Stimulated activated CD8-positive, alpha-beta memory T cell treated with anti-CD3 and anti-CD28 coated beads, Interleukin-7, amount 100 ng/mL, for 1 hour (primary cell): ENCODE measurements at places on chromosomes 16 and 17.

GRCh38 chr16:28873543-28874201 lies 4.6 kb upstream of the ATP2A1 start:
- peak; percentile 23 for DNase-seq

DNA sequence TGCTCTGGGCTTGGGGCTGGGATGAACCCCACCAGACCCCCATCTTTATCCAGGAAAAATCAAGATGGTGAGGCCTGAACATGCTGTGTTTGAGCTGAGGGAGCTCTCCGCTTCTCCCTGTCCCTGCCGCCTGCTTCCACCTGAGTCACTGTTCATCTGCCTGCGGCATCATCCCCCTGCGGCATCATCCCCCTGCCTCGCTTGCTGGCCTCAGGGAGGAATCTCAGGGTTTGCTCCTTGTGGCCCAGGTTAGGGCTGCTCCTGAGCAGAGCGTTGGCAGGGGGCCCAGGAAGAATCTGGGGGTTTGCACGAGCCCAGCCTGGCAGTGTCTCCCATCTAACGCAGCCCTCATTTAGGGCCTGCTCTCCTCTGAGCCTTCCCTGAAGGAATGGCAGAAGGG lies 11.4 kb upstream of the RAP1GAP2 start:
- DNase-seq = no peak

GRCh38 chr16:53829186-53829747 lies 125.3 kb downstream of the FTO start:
- no peak for DNase-seq

- DNase-seq = no peak
Measured at GRCh38 chr17:65226227-65226626, 89.1 kb downstream of the RGS9 start.

DNA sequence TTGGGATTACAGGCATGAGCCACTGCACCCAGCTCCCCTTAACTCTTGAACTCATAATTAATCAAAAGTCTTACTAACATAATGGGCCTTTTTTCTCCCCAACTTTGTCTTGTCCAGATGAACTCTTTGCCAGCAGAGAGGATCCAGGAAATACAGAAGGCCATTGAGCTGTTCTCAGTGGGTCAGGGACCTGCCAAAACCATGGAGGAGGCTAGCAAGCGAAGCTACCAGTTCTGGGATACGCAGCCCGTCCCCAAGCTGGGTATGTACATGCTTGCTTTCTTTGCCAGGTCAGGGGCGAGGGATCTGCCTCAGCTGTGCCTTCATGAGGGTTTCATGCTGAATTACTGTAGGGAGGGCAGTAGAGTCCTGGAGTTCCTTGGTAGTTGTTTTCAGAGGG lies 25.3 kb downstream of the NMT1 start:
- no peak for DNase-seq

DNA sequence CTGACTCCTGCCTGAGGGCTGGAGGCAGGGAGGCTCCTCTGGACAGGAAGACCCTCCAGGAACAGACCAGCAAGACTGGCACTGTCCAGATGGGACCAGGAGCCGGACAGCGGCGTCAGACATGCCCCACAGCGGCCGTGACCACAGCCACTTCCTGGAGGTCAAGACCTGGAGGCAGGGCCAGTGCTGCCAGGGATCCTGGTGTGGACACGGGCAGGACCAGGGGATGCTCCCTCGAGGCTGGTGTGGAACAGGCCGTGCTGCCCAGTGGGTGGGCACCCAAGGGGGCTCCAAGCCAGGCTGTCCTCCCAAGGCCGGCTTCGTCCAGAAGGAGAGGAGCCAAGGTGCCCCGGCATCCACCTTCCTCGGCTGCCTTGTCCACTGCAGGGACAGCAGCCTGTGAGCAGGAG lies 4.5 kb upstream of the CCDC57 start:
- DNase-seq = no peak

GRCh38 chr17:70780031-70780430 lies 610.7 kb downstream of the KCNJ2 start:
- DNase-seq = no peak

GRCh38 chr17:77258638-77259037 lies 117.9 kb downstream of the SEC14L1 start:
- no peak for DNase-seq

DNA sequence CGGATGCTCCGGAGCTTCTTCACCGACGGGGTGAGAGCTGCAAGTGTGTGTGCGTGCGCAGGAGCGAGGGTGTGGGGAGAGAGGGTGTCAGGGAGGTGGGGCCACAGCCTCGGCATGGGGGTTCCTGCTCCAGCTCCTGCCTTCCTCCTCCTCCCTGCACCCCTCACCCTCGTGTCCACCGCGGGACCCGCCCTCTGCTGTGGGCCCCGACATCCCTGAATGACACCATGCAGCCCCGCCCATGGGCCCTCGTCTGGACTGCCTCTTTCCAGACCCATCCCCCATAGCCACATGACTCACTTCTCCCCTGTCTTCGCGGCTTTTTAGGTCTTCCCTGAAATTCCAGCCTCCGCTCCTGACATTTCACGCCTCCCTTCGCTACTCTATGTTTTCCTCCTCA lies 41.6 kb downstream of the ARHGAP23 start:
- DNase-seq = no peak

DNA sequence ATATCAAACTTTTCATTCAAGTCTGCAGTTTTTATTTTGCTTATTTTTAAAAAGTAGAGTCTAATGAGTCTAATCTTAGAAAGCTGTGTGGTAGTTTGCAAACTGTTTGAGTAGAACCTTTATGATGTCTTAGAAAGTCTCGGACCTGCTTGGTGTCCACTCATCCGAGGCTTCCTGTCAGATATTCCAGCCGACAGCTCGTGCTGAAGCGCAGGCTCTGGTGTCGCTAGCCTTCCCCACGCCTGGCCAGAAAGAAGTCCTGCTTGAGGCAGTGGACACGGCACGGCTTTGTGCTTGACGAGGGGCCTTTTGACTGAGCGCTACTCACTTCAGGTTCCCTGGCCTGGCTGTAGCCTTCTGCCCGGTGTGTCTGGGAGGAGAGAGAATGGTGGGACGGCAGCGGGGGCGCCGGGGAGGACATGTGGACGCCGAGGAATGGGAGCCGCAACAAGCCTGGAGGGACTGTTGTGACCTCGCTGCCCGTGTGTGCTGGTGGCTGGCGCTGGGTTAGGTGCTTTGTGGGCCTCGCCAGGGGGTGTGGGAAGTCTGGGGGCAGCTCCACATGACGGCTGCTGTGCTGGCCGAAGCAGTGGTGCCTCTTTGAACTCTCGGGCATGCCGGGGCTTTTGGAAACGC lies 33.5 kb downstream of the BANP start:
- DNase-seq = no peak

DNA sequence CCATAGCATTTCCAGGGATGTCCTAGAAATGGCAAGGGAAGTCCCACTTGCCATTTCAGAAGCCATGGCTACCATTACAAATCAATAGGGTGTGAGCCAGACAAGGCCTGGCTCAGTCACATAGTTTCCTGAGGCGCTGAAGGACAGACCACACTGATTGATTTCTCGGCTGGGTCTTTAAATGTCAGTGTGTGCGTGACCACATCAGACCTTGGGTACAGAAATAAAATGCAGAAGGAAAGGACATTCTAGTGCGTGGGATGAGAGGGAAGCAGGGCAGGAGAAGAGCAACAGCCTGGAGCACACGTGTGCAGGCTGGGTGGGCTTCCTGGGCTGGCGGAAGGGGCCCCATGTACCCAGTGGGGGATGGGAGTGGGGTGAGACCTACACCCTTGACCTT lies 58.7 kb upstream of the LYRM9 start:
- no peak for DNase-seq

- DNase-seq = no peak
Measured at GRCh38 chr16:85844786-85845185, 45.3 kb downstream of the COX4I1 start.

DNA sequence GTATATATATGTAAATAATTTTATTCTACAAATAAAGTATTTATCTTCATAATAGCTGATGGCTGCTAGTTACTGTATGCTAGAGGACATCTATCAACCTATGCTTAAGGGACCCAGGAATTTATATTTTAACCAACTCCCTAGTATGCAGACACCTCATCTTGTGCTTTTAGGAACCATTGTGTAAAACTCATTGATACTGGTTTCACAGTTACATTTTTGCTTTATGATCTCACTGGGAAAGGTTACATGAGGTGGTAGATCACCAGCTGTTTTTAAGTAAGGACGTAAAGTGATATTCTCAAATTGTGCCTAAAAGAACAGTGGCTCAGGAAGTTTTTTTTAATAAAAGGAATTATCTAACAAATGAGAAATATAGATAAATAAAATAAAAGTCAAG lies 56.4 kb downstream of the VMP1 start:
- no peak for DNase-seq

DNA sequence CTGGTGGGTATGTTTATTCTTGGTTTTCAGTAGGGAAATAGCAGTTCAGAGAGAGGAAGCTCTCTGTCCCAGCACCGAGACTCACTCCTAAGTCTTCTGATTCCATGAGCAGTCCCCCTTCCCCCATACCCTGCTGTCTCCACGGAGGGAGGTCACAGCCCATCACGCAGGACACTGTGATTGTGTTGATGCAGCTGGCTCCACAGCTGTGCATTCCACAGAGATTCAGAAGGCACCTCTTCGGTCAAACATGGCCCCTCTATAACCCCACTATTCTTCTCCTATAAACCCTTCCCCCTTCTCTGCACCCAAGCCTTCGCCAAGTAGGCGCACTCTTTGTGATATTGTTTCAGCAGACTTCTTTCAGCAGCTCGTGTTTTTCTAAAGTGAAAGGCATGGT lies 104.3 kb upstream of the HLF start:
- DNase-seq = no peak

GRCh38 chr17:67902511-67903231 lies 77.4 kb downstream of the BPTF start:
- DNase-seq = no peak

- DNase-seq = no peak
Measured at GRCh38 chr16:30131869-30132475, 9.0 kb upstream of the MAPK3 start.

DNA sequence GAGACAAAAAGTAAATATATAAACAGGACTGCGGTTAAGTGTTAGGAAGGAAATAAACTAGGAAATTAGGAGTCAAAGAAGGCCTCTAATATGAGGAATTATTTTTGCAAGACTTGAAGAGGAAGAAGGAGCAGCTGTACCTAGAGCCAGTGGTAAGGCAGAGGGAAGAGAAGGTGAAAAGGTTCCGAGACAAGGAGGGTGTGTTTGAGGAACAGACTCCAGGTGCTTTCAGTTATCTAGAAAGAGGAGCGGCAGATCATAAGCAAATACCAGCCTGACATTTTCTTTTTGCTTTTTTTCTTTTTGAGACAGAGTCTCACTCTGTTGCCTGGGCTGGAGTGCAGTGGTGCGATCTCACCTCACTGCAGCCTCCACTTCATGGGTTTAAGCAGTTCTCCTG lies 61.0 kb downstream of the CHD9 start:
- DNase-seq = no peak

DNA sequence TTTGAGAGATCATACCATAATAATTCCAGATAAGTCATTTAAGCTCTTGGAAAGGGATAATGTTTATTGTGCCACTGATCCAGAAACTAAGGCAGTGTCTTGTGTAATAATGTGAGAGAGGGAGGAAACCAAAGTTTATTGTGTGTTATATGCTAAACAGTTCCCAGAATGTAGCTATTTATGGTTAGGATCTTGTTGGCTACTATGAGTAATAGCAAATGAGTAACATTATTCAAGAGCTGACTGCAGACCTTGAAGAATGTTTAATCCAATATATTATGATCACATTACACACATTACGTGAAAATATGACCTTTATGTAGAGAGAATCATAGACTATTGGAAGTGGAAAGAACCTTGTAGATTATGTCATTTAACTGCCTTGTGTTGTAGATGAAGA lies 139.5 kb downstream of the BCAS3 start:
- DNase-seq = no peak

GRCh38 chr16:76955629-76956028 lies 235.4 kb upstream of the MON1B start:
- DNase-seq = no peak

DNA sequence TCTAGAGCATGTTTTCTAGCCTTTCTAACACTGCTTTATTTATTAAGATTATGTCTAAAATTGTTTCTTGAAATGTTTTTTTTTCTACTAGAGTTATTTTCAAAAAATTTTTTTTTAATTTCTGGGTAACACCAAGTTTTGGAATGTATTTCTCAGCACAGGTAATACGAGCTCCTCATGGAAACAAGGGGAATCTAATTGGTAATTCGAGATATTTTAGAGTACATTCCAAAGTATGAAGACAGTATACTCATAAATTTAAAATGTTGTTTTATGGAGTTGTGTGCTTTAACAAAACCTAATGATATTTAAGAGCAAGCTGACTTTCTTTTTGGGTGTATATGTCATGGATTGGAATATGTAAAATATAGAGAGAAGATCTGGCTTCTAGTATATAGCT lies 42.4 kb downstream of the OMG start:
- no peak for DNase-seq

- no peak for DNase-seq
Measured at GRCh38 chr16:4936181-4936990, 562 bp downstream of the PPL start.

DNA sequence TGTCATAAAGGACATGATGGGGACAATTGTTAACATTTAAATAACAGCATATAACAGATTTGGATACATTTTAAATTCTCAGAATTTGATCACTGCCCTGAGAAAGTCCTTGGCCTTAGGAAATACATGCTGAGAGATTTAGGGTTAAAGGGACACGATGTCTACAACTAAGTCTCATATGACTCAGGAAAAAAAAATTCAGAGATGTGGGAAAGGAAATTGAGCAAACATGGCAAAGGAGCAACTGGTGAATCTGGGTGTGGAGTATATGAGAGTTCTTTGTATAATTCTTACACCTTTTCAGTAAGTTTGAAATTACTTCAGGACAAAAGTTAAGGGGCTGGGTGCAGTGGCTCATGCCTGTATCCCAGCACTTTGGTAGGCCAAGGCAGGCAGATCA lies 18.2 kb downstream of the MPP3 start:
- DNase-seq = no peak

- DNase-seq = no peak
Measured at GRCh38 chr17:28947639-28948038, 3.7 kb downstream of the PHF12 start.

GRCh38 chr17:80002690-80003490 lies 32.8 kb downstream of the TBC1D16 start:
- no peak for DNase-seq

GRCh38 chr16:938136-938535 lies 32.6 kb downstream of the LMF1 start:
- no peak for DNase-seq

DNA sequence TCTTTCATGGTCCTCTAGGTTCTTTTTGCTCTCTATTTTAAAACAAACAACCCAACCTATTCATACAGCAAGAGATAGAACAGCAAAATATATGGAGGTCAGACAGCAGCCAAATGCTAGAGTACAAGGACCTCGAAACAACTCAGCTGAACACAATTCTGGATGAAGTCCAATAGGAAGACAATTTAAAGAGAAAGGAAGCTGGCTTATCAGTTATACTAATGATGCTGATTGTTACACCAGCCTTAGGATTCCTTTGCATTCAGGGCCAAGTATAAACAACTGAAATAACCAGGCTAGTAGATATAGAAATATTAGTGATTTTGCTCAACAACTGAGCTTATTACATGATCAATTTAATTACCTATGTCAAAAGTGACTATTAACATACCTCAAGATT lies 2.5 kb downstream of the SSH2 start:
- DNase-seq = no peak

- no peak for DNase-seq
Measured at GRCh38 chr17:42174126-42174783, 6.7 kb downstream of the KCNH4 start.

GRCh38 chr17:47884905-47885730 lies 10.9 kb upstream of the SP2 start:
- DNase-seq = no peak

- no peak for DNase-seq
Measured at GRCh38 chr17:12659500-12659899, 6.2 kb upstream of the MYOCD start.
